Activated CD4-positive, alpha-beta T cell treated with anti-CD3 and anti-CD28 coated beads, Interleukin-2, amount 50 U/mL, for 16 hours (primary cell): ENCODE measurements at places on chromosomes 6 and 20.
A peak's percentile ranks its signal among the peaks of the same experiment; 100 is the strongest.

DNA sequence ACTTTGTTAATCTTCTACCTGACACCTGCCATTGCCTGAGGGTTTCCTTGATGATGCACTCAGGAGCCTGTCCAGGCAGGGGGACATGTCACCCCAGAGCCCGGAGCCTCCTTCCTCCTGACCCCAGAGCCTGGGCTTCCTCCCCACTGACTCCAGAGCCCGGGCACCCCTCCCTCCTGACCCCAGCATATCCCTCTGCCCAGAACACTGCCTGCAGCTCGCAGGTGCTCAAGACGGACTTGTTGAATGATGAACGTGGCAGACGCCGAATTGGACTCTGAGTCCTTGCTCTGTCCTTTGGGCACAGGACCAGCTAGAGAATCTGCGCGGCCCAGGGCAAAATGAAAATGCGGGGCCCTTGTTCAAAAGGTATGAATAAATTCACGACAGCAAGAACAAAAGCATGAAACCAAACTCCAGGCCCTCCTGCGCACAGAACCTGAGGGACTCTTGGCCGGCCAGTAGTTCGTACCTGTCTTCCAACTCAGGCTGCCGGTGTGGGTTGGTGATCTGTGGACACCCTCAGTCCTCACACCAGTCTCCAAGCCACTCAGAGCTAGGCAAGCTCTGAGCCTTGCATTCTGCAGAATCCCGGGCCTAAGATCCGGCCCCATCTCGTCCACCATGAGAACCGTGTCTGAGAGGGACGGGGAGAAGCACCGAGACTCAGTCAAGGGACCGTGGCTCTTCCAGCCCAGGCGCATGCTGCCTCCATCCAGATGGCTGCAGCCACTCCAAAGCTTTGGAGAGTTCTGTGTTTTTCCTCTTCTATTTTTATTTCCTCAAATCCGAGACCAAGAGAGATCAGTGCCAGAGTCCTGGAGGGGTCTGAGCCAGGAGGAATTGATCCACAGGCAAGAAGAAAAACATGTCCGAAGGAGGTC is 104.7 kb downstream of the BMP7 start:
- no peak for DNase-seq

DNA sequence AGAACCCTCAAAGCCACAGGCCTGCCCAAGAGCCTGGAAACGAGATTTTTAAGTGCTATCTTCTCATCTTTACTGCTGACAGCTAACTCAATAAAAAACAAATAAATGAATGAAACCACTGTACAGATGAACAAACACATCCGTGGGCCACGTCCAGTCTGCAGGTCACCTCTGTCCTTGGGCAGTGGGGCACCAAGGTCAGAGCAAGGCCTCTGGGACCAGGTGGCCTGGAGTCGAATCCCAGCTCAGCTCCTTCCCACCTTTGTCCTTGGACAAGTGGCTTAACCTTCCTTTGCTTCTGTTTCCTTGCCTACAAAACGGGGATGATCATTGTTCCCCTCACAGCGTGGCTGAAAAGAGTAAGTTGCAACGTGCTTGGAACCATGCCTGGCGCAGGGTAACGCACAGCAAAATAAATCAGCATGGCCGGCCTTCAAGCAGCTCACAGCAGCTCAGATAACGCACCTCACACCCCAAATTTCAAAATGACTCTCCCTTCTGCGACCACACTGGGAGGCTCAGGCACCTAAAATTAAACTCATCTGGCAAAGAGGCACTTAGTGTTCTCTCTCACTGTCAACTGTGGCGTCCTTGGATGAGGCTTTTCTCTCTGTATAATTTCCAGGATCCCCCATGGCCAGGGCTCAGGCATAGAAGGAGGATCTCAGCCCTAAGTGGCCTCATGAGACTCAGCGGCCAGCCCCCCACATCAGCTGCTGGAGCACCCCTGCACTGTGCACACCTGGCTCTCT is 35.7 kb downstream of the RRBP1 start:
- no peak for DNase-seq

DNA sequence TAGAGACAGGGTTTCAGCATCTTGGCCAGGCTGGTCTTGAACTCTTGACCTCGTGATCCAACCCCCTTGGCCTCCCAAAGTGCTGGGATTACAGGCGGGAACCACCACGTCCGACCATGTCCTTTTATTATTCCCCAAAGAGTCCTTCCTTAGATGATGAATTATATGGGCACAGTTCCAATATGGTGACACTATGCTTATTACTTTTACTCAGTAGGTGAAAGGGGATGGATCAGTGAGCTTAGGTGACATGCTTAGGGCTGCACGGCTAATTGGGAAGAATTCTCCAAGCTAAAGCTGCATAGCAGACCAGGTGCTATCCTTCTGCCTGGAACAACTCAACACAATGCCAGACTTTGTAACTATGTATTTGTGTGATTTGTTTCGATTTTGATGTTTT is 38.2 kb upstream of the TFAP2C start:
- no peak for DNase-seq

DNA sequence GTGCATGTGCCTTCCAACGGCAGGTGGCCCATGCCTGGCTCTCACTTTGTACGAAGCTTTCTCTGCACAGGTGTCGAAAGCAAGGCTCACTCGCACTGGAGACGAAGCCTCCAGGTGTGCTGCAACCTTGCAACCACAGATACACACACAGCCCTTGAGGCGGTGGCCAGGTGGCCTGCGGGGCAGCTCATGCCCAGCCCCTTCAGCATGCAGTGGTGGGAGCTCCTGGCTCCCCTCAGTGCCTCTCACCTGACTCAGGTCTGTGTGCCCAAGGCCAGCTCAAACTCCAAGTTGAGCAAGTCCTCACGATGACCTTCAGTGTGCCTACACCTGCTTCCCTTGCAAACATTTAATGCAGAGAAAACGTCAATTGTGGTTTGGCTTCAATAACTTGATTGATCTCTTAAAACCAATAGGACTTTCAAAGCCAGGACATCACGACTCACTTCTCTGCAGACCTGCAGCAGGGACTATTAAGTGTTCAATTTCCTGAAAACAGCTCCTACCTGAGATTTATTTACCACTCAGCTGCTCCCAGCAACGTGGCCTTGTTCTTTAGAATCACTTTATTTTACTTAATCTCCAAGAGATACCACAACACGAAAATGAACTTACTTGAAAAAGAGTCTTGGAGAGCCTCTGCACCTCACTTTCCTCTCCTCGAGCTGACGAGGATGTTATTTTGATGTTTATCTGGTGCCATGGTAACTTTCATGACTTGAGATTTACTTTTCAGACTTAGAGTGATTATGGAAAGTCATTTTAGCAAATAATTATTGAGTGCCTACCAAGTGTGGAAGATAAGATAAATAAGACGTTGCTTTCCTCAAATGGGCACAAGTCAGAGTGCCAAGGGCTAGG is 86.3 kb downstream of the SLC22A23 start:
- DNase-seq = peak; percentile 5

DNA sequence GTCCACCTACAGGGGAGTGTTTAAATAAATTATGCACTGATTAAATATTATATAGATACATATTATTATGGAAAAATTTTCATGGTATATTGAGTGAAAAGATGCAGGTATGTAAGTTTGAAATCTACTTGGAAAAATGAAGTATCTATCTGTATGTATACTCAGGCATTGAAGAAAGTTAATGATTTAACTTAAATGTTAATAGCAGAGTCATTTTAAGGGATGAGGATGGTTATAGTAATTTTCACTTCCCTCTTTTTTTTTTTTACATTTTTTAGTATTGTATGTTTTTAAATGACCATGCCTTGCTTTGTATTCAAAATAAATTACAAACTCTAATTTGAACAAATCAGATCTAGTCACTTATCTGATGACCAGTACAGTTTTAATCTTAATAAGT is 43.2 kb upstream of the NOTCH4 start:
- no peak for DNase-seq

DNA sequence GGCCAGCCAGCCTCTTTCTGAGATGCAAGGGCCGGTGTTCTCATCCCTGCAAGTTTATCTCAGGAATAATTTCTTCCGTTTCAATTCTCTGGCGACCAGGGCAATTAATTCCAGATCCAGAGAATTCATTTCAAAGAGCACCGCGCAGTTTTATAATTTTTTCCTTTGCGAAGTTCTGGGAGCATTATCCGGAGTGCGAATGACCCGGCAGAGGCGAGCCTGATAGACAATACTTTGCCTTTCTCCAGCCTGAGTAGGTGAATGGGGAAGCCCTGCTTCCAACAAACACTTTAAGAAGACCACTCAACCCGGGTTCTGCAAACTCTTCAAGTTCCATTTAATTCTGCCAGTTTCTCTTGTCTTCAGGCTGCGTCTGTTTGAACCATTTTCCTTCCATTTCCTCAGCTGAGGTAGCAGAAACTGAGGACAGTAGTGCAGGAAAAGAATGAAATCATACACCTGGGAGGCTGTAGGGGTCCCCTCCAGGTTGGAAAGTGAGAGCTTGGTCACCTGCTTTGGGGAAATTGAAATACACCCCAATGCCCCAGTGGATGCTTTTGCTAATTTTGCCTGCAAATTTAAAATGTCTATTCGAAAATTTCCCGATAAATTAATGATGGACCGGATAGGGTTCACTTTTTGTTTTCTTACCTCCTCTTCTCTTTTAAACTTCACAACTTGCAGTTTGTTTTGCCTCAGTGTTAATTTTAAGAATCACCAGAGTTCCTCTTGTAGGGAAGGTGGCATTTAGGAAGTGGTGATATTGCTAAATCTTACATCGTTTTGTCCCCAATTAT is 1.1 kb downstream of the VGLL2 start:
- DNase-seq = no peak
